ENCODE measurements at places on chromosomes 12 and 14.
A peak's percentile ranks its signal among the peaks of the same experiment; 100 is the strongest.

- no peak for DNase-seq
Measured at GRCh38 chr12:72144553-72144952, 127.6 kb upstream of the TRHDE start.

DNA sequence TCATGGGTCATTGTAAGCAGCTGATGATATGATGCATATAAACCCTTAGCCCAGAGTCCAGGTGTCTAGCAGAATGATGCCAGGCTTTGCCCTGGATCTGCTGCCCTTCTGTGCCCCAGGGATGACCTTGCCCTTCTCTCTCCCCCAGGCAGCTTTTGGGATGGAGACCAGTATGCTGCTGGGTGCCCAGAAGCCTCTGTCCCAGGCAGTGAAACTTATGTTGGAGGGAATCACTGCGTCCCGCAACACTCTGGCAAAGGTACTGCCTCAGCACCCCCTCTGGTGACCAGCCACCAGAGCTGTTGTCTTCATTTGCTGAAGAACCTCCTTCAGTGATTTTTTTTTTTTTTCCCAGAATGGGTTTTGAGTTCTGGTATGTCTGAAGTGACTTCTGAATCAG, 23.3 kb downstream of the CYP46A1 start:
- DNase-seq, result no peak

- peak; percentile 35 for DNase-seq
Measured at GRCh38 chr12:110641521-110641920, 27.6 kb downstream of the TCTN1 start.

GRCh38 chr12:21662122-21662792, 4.6 kb upstream of the LDHB start:
- no peak for DNase-seq

GRCh38 chr12:58367041-58367440, 425.7 kb downstream of the ATP23 start:
- no peak for DNase-seq

DNA sequence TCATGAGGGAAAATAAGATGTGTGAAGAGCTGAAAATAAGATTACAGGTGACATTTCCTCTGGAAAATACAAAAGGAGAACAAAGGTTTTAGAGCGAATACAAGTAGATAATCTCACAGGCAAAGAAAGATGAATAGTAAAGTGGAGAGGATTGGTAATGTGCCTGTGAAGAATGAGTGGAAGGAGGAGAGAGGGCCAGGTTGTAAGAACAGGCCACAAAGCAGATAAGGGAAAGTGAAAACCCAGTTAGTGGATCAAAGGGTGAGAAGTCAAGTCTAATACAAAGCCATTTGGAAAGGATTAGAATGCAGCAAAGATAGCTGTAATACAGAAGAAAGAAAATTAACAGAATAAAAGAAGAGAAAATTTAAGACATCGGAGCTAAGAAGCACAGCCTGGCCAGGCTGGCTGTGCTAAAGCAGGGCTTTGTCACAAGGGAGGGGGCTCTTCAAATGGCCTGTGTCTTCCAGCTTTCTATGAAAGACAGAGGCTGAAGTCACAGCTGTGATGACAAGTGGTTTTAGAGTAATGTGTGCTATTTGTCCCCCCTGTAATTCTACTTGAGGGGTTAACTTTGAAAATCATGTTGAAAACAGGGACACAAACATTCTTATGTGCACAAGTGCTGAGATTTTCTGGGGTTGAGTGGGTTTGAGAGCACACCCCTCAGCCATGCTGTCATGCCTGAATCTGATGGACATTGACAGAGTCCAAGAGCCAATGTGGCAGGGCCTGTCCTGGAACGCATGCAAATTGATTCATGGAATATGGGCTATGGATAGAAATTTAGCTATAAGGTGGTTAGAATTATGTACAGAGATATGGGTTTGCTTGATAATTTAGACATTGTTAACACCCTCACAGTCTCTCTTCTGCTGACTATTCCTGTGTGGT, 344.5 kb upstream of the NAV3 start:
- no peak for DNase-seq

DNA sequence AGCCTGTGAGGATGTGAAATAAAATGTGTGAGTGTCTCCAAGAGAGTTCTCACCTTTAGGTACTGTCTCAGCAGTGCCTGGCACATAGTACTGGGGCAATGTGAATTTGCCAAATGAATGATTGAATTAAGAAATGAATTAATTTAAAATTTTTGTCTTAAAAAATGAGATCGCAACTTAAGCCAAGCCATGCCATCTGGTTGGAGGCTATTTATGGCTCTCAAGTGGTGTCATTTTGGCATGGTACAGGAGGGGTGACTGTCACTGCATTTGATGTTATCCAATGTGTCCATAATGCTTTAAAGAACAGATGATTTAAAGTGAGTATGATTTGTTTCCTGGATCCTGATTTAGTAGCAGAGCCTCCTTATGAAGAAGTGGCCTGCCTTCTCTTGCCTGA, 80.3 kb downstream of the SRGAP1 start:
- no peak for DNase-seq

- DNase-seq, result no peak
Measured at GRCh38 chr12:240566-240965, 22.1 kb downstream of the SLC6A13 start.

DNA sequence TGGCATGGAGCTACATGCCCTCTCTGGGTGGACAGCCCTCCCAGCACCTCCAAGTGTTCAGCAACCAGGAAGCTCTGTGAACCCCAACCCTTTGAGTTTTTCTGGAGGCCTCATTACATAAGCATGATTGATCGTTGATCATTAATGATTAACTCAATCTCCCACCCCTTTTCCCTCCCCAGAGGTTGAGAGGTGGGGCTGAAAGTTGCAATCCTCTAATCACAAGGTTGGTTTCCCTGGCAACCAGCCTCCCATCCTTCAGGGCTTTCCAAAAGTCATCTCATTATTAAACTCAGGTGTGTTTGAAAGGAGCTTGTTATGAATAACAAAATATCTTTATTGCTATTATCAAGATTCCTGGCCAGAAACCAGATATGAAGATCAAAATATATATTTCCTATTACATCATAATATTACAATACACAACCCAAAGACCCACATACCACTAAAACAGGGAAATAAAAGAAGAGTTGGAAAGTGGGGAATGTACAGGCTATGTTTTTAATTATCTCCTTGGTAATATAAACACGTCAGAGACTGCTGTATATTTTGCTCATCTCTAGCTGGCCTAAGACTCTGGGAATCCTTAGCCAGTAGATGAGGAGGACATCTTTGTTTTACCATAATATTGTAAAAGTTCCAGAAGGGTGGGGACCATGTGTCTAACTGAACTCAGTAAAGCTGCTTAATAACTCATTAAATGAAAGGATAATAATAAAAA, 73.6 kb downstream of the SSPN start:
- no peak for DNase-seq

GRCh38 chr12:121461048-121461447, 61.1 kb downstream of the RNF34 start:
- DNase-seq, result no peak

- no peak for DNase-seq
Measured at GRCh38 chr12:105510526-105510925, 180.0 kb downstream of the C12orf75 start.

DNA sequence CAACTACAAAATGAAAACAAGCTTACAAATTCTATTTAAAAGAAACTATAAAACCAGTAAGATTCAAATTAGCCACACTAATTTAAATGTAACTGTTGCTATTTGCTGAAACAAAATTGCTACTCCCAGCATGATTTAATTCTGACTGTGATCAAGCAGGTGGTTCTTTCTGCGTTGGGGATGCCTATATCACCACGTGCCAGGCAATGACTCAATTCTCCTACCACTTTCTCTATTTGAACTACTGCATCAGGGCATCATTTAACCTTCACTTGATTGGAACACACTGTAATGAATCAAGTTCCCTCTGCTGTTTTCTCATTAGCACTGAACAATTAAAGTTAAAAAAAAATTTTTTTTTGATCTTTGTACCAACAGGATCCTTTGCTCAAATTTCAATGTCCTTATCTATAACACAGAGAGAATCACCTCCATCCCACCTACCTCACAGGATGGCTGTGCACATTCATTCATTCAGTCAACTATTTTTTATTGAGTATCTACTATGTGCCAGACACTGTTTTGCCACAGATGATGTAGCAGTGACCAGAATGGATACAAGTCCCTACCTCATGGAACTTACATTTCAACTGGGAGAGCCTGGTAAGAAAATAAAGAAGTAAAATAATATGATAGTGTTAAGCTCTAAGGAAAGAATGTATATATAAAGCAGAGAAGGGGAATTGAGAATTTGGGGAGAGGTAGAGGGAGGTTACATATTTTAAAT, 8.0 kb upstream of the ACTN1 start:
- no peak for DNase-seq

- DNase-seq, result no peak
Measured at GRCh38 chr14:22651586-22651985, 7.4 kb upstream of the OR6J1 start.

GRCh38 chr12:70467918-70468733, 102.0 kb downstream of the KCNMB4 start:
- no peak for DNase-seq

DNA sequence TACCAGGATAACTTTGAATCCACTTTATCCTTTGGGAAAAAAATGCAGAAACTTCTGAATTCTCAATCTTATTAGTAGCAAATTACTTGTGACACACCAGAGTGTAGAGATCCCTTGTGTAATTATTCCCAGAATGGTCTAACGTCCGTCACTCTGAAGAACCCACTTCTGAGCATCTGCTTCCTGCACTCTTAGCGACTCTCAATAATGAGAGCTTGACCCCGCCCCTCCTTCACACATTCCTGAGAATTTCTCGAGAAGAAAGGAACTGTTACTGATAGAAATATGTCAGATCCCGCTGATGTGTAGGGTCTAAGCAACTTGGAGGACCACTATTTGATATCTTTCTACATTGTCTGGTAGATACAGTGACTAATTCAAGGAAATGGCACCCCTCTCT, 218.3 kb upstream of the PDZRN4 start:
- DNase-seq, result no peak

GRCh38 chr12:105843986-105844760, 294.6 kb downstream of the NUAK1 start:
- DNase-seq, result peak; percentile 70

DNA sequence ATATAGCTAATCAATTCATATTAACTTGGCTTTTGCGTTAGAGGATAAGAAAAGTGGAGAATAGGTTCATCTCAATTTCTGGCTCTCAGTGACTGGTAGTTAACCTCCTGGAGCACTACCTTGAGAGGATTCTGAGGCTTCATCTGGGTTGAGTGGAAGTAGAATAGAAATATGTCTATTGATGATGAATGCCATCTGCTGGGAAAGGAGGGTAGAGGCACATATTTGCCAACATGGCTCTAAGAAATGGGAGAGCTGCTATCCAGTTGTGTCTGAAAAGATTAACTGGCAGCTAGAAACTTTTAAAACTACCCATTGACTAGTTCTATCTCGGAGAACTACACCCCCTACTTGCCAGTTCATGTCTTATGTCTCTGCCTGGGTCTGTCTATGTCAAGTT, 530.1 kb downstream of the NRXN3 start:
- DNase-seq, result no peak

- DNase-seq, result no peak
Measured at GRCh38 chr12:105676694-105677093, 346.2 kb downstream of the C12orf75 start.

- no peak for DNase-seq
Measured at GRCh38 chr12:81094718-81095360, 17.0 kb downstream of the ACSS3 start.

GRCh38 chr12:32595251-32595650, 83.8 kb upstream of the DNM1L start:
- no peak for DNase-seq

DNA sequence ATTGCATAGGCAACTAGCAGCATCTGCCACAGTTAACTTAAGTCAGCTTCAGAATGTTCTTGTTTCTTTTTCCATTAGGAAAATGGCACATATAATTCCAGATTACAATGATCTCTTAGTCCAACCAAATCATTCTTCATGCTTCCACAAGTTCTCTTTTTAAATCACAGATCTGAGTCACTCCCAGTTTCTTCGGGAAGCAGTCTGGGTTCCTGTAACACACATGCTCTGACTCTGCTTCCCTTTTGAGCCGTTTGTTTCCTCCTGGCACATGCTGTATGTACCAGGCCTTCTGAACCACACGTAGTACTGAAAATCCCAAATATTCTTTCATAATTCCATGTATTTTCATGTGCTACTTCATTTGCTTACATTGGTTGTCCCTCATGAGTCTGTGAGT, 388.8 kb upstream of the PDE3A start:
- DNase-seq, result no peak

DNA sequence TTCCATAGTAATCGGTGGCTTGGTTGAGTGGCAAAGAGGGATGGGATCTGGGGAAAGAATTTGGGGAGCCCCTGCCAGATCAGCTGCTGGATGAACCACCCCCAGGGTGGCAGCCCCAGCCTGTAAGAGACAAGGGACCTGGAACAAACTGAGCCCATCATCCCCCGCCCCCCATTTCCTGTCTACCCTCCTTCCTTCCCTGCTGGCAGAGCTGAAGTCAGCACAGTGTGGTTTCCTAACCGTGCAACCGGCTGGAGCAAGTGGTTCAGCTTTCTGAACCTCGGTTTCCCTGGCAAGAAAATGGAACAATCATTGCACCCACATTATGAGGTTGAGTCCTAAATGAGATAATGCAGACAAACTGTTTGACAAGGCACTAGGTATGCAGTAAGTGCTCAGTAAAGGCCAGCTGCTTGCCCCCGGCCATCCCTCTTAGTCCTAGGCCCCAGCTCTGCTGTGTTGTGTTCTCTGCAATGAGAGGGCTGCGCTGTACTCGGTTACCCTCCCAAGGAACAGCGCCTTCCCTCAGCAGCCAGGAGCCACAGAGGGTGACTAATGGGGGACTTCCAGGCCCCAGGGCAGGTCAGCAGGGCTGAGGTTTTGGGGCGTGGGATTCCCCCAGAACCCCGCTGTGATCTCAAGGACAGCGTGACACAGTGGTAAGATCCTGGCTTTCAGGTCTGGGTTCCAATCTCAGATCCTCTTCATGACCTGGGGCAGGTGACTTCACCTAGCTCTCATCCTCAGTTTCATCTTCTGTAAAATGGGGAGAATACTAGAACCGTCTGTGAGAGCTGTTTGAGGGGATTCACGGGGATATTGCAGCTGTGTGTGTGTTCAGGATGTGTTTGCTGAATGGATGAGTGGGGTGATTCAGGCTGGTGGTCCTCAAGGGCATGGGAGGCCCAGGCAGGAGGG, 16.5 kb downstream of the SELPLG start:
- no peak for DNase-seq

DNA sequence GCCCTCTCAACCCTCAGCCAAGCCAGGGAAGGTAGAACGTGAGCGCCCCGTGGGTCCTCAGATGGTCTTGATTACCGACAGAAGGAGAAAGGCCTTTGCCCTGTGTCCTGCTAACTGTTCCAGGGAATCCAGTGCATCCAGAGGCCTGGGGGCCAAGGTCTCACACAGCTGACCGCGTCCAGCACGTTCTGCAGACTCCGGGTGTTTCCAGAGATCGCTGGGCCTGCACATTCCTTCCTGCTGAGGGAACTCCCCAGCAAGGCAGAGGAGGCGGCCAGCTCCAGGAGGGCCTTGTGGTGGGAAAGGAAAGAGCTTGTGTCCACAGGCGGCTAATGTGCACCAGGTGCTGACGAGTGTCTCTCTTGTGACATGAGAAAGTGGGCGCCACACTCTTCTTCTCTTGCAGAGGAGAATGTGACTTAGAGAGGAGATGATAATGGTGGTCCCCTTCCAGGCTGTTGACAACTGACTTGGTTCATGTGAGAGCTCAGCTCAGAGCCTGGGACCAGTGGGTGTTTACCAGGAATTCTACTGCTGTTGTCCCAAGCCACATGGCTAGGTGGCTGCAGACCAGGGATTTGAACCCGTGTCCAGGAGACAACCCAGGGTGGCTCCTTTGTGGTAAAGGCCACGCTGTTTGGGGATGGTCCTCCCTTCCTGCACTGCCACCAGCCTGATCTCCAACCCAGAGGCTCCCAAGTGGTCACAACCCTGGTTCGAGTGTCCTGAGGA, 46.8 kb upstream of the DLK1 start:
- peak; percentile 75 for DNase-seq
